SJCRH30 (cell line): ENCODE measurements at places on chromosomes 7 and 10. TPM values are rescaled to one million over a fixed set of nuclear protein-coding genes. Genes with fewer than 3 reads are reported as not detected.
A peak's percentile ranks its signal among the peaks of the same experiment; 100 is the strongest.

- no peak for DNase-seq
These were observed 102.4 kb downstream of the KAT6B start for GRCh38 chr10:74928742-74929191.

GRCh38 chr7:668139-668931, 58.2 kb upstream of the DNAAF5 start:
- DNase-seq, result no peak

- no peak for DNase-seq
These were observed 36.6 kb upstream of the C7orf33 start for GRCh38 chr7:148553979-148554378.

DNA sequence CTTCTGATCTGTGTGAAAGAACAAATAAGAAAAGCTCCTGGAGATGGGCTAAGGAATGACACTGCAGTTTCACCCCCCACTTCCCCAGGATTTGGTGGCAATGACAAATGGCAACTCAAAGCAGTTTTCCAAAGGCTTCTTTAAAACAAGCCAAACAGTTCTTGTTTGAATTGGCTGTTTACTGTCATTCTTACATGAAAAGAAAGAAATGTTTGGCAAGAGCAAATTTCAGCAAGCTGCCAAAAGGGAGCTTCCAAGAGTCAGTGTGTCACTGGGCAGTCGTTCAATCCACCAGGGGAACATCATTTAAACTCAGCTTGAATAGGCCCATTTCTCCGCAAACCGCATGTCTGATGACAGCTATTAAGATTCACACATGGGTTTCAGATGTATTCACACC, 119.0 kb upstream of the RHOBTB1 start:
- DNase-seq, result no peak

GRCh38 chr10:112969542-112969941, 19.5 kb downstream of the TCF7L2 start:
- no peak for DNase-seq

GRCh38 chr10:110815354-110816004, 56.2 kb upstream of the PDCD4 start:
- no peak for DNase-seq

DNA sequence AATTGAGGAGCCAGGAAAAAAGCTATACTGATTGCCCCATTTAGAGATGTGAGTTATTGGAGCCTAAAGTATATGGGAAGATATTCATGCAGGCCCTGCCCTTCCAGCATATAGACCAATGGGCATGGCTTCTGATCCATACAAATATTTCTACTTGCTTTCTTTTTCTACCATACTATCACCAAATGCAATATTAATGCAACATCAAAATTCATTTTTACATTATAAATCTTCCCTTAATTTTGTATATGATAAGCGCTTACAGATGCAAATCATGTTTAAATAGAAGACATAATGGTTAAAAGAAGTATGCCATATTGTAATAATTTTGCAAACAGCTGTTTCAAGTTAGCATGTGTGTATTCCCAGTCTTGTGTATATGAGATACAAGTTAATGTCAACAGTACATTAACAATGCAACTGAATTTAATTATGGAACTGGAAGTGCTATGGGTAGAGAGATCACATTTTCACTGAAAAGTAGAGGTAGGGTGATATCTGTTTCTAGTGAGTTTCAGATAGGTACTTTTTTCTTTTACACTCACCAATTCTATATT, 24.6 kb upstream of the WNT16 start:
- DNase-seq, result no peak

DNA sequence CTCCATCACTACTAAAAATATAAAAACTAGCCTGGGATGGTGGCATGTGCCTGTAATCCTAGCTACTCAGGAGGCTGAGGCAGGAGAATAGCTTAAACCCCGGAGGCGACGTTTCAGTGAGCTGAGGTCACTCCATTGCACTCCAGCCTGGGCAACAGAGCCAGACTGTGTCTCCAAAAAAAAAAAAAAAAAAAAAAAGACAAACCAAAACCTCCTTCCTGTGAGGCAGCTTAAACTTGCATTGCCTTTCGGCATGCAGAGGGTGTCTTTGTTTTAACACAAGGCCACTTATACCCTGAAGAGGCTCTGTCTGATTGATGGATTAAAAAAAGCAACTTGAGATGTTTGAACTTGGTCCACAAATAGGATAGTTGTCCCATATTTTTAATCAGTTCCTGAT, 128.4 kb upstream of the RSU1 start:
- peak; percentile 53 for DNase-seq

- DNase-seq, result peak; percentile 86
These were observed 25.5 kb downstream of the VOPP1 start for GRCh38 chr7:55546814-55547213.

GRCh38 chr7:140142031-140142430, 34.8 kb downstream of the KDM7A start:
- no peak for DNase-seq

- no peak for DNase-seq
These were observed 41.5 kb downstream of the PYROXD2 start for GRCh38 chr10:98373260-98374040.

DNA sequence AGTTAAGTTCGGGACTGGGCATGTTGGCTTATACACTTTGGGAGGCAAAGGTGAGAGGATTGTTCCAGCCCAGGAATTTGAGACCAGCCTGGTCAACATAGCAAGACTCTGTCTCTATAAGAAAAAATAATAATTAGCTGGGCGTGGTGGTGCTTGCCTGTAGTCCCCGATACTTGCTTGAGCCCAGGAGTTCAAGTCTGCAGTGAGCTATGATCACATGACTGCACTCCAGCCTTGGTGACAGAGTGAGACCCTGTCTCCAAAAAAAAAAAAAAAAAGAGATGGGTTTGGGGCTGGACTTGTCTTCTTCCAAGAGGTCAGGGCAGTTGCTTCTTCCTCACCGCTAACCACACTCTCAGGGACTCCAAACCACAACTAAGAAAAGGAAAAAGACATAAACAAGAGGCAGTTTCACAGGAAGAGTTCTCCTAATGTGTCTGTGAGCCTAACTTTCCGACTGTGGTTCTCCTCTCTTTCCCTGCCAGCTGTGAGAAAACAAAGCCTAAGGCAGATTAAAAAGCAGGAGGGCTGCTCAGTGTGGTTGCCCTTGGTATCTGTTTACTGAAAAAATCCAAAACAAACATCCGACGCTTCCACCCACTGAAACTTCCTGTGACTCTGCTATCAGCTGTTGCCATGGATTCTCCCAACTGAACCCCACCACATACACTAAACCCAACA, 2.4 kb upstream of the SERPINE1 start:
- peak; percentile 76 for DNase-seq

GRCh38 chr10:5565205-5565545, 40.4 kb downstream of the CALML3 start:
- DNase-seq, result peak; percentile 73

DNA sequence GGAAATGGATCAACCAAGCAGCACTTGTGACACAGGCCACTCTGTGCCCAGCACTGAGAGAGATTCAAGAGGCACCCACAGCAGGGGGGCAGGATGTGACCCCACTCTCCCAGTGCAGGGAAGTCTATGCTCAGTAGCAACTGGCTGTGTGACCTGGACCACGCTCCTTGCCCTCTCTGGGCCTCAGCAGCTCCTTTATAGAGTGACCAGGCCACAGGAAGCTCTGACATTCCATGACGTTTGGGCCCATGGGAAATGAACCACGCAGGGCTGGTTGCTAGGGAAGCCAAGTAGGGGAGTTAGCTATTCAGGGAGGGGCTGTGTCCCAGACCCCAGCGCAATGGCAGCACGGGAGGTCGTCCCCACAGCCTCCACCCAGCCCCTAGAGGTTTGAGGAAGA, 232.6 kb downstream of the USP6NL start:
- DNase-seq, result no peak

DNA sequence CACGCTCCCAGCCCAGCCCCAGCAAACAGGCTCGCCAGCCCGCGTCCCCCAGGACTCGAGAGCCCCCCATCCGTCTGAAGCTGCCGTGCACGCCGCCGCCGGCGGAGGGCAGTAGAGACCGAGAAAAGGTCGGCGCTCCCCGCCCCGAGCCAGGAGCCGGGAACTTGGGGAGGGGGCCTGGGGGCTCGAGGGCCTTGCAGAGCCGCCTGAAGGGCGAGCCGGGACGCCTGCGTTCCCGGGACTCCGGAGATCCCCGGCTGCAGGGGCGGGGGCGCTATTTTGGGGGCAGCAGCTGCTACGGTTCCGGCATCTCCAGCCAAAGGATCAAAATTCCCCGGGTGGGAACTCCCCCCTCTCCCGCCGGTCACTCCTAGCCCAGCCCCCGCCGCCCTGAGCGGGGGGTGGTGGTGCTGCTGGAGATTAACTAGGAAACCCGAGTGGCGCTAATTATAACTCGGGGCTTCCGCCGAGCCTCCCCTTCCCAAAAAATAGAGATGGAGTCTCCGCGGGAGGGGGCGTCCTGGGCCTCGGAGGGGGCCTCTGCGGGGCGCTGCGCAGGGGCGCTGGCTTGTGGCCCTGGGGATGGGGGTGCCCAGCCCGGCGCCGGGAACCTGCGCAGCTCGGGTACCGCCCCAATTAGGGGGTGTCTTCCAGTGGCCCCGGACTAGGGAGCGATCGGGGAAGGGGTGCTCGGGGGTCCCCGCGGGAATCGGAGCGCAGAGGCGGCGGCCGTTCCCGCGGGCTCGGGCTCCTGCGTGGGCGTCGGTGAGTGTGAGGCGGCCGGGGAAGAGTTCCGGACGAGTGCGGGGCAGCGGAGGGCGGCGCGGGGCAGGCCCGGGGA, 608 bp downstream of the ACHE start:
- peak; percentile 76 for DNase-seq

DNA sequence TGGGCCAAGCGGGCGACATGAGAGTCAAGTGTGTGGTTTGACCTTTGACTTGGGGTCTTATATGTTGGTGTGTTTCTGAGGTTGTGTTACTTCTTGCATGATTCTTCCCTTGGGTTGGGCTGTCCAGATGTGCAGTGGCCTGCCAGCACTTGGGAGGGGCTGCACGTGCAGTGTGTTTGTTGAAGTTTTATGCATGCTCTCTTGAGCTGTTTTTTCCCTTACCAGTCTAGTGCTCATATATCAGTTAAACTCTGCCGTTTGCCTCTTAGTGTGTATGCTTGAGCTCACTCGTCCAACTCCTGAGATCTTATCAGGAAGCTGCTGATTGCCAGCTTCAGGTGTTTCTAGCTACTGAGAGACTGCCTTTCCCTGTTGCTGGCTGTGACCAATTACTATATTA, 23.1 kb downstream of the SP4 start:
- DNase-seq, result no peak

GRCh38 chr7:27324246-27324645, 81.6 kb downstream of the EVX1 start:
- DNase-seq, result no peak

DNA sequence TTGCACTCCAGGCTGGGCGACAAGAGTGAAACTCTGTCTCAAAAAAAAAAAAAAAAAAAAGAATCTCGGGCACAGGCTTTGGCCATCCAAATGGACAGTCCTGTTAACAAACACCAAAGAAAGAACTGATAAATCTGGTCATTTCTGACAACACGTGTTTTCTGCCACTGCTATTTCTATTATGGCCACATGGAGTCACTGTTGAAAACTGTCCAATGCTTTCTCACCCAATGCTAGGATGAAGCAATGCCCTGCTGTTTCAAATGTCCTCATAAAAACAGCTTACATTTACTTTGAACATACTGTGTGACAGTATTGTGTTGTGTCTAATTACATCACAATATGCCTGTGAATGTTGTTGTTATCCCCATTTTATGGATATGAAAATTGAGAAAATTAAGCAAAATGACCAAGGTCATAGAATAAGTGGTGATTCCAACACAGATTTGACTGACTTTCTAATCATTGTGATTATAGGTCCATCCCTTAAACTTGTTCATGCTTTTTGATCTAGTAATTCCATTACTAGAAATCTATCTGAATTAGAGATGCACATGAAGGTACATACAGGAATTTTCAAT, 19.9 kb upstream of the MAP3K8 start:
- no peak for DNase-seq

DNA sequence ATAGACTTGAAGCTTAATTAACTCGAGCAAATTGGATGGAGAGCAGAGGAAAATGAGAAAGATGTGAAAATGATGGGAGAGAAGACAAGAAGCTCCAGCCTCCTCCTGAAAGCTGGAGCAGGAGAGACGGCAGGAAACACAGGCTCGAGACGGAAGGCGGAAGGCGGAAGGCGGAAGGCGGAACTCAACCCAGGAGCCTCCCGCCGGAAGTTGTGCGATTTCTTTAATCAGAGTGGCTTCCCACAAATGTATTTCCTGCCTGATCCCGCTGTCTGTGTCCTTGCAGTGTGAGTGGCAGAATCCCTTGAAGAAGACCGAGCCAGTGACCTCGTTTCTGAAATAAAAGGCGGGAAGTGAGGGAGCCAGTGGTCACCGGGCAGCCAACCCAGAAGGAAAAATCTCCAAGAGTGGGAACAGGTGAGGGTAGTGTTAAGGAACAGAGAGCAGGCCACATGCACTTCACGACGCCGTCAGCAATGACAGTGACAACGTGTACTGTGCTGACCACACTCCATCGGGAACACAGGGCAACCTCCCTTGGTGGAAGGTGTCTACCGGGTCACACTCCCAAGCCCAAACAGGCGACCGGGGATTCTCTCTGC, 117.0 kb upstream of the RNF32 start:
- DNase-seq, result no peak

DNA sequence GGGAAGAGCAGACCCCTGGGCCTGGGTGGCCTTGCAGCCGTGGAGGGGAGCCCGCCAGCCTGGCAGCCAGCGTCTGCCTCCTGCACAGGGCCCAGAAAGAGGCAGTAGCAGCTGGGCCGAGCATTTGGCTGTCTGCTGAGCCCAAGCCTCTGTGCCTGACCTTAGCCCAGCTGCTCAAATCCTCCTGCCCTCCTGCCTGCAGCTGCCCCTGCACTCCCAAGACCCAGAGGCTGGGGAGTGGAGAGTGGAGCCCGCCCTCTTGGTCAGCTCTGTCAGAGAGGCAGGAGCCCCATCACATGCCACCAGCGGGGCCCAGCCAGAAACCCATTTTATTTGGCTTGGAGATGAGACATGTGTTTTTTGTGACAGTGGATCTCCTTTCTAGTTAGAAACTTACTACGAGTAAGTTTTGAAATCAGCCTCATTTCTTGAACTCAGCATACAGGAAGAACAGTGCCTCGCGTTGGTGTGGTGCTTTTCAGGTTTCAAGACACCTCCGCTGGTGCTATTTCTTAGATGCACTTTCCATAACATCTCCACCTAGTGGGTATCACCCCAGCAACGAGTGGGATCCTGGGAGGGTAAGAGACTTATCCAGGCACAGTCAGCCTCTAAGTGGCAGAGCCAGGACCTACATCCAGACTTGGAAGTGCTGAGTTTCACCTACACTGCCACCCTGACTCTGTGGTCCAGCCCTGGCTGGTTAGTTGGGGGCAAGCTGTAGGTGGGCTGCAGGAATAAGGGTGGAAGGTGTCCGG, 477.1 kb downstream of the RPS24 start:
- peak; percentile 43 for DNase-seq

- no peak for DNase-seq
These were observed 499.7 kb upstream of the MKI67 start for GRCh38 chr10:128625926-128626325.

GRCh38 chr10:122141821-122142640, 129.1 kb upstream of the BTBD16 start:
- no peak for DNase-seq

INA gene
- not detected in 2 replicates for total RNA-seq

GIMAP1 gene
- not detected in 2 replicates for total RNA-seq

CYP3A7 gene
- 0.12 TPM in 1 of 2 replicates, not detected in the other for total RNA-seq

CDHR3 gene
- 0.91 and 1.5 TPM in 2 replicates for total RNA-seq

FAM131B gene
- 0.15 and 0.22 TPM in 2 replicates for total RNA-seq

SYCE1 gene
- total RNA-seq, result 0.16 TPM in 1 of 2 replicates, not detected in the other

SPDYE16 gene
- 0.10 TPM in 1 of 2 replicates, not detected in the other for total RNA-seq

RTKN2 gene
- 11.7 and 13.3 TPM in 2 replicates for total RNA-seq

TMEM236 gene
- not detected in 2 replicates for total RNA-seq

ELN gene
- total RNA-seq, result 100 and 110 TPM in 2 replicates

FOXP2 gene
- 52.5 and 52.7 TPM in 2 replicates for total RNA-seq

C10orf67 gene
- 0.15 and 0.16 TPM in 2 replicates for total RNA-seq

PVRIG gene
- total RNA-seq, result not detected in 2 replicates

ANKRD61 gene
- total RNA-seq, result 0.23 and 0.63 TPM in 2 replicates

PTPN20 gene
- total RNA-seq, result not detected in 2 replicates
